ENCODE measurements at places on chromosomes 3 and 15.

- no peak for DNase-seq
Measured at GRCh38 chr3:58698246-58698645, 31.7 kb upstream of the FAM3D start.

- no peak for DNase-seq
Measured at GRCh38 chr3:26989037-26989436, 366.5 kb downstream of the LRRC3B start.

DNA sequence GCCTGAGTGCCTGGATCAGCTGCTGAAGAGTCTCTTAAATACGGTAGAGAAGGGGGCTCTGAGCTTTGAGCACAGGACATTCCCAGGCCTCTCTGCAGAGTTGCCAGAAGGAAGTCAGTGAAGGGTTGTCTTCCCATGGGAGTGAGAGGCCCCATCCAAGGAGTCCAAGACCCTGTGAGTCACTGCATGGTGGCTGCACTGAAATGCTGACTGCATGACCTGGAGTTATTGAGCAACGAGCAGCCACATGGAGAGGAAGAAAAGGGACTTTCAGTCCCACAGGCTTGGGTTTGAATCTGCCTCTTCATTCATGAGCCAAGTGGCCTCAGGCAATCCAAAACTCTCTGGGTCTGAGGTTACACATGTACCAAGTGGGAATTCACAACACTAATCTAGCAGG is 69.6 kb upstream of the RASGRF1 start:
- DNase-seq = no peak

GRCh38 chr3:46200211-46200610 is 7.9 kb downstream of the CCR1 start:
- DNase-seq = no peak

- DNase-seq = no peak
Measured at GRCh38 chr15:70416829-70417228, 319.1 kb upstream of the TLE3 start.

All from activated CD4-positive, alpha-beta T cell treated with anti-CD3 and anti-CD28 coated beads for 48 hours (primary cell).